HFF-Myc (cell line): ENCODE measurements at places on chromosomes 7 and 10.

DNA sequence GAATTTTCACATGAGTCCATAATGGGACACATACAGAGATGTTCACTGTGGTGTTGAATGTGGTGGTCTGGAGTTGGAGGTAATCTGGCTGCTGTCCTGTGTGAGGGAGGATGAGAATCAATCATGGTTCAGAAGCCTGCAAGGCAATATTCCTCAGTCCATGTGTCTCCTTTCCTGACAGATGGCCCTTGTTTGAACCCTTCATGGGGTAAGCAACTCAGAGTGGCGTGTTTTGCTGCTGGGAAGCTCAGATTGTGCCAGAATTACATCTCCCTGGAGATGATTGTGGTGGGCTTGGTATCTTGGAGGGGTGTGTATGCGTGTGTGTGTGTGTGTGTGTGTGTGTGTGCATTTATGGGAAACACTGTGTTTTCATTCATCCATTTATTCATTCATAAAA is 44.5 kb upstream of the COMTD1 start:
- no peak for DNase-seq

DNA sequence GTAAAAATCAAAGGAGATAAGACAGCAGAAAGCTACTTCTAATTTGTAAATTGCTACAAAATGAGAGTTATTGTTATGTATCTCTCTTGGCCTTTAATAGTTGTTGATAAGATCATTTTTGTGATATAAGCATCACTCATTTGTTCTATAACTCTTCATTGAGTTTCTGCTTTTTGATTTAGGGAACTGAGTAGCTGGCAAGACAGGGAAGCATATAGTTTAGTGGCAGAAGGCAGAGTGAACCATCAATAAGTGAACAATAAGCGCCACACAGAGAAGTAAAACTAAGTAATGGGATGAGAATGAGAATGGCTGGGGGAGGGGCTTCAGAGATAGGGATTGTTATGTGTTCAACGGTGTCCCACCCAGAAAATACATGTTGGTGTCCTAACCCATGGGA is 245.4 kb downstream of the ADARB2 start:
- no peak for DNase-seq

DNA sequence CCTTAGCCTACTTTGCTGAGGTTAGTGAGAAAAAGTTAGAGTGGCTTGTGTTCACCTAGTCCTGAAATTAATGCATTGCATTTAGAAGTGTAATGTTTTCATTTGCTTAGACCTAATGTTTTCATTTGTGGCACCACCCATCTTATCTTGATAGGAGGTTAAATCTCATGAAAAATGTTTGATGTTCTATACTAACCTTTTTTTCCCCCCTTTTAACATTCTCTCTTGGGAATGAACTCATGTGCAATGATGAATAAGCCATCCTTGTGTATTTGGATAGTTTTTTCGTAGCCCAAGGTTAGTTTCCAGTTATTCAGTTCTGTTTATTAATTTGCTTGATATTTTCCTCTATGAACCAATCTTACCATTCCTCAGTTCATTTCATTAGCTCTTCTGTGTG is 2.8 kb downstream of the FHIP2A start:
- no peak for DNase-seq

GRCh38 chr7:5210751-5211338 is 20.8 kb downstream of the WIPI2 start:
- no peak for DNase-seq

DNA sequence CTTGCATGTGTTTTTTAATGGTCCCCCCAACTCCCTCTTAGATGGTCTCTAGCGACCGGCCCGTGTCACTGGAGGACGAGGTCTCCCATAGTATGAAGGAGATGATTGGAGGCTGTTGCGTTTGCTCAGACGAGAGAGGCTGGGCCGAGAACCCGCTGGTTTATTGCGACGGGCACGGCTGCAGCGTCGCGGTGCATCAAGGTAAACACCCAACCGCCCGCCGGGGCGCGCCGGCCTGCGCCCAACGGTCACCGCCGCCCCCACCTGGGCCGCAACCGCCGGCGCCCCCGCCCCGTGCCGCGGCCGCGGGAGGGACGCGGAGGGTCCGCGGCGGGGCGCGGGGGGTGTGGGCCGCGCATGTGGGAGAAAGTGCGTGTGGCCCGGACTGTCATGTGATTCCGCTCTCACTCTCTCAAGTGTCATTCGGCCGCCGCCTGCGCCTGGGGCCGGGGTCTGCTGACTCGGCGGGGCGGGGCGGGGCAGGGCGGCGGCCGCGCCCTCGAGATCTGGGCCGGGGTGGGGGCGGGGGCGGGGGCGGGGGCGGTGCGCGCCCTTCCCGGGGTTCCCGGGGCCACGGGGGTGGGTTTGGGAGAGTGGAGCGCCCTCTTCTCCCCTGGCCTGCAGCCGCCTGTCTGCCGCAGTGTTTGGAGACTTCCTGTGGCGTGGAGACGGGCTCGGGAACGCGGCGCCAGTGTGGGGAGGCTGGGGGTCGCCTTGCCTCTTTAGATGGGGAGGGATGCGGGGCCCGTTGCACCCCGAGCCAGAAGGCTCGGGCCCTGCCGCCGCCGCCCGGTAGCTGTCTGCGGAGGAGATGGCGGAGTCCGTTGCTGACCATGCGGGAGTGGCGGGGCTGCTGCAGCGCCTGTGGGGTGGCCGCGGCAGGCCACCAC is 817 bp downstream of the MLLT10 start:
- DNase-seq = no peak
